ENCODE measurements at places on chromosomes 5 and 9. TPM values are rescaled to one million over a fixed set of nuclear protein-coding genes. Genes with fewer than 3 reads are reported as not detected.

The CDC20B gene
- 0.16 TPM for total RNA-seq

The EGFLAM gene
- total RNA-seq, result not detected

The TXNDC15 gene
- 40.1 TPM for total RNA-seq

The QRFP gene
- not detected for total RNA-seq

The SOX30 gene
- total RNA-seq, result 0.08 TPM

The KIAA0825 gene
- 0.34 TPM for total RNA-seq

The PCDHA3 gene
- not detected for total RNA-seq

The PCDHB13 gene
- total RNA-seq, result 0.08 TPM

The SLC4A9 gene
- total RNA-seq, result not detected

The S1PR3 gene
- 1.8 TPM for total RNA-seq

The IFNW1 gene
- total RNA-seq, result not detected

The MCTP1 gene
- total RNA-seq, result 0.30 TPM

The SLC36A2 gene
- total RNA-seq, result not detected

The LHX3 gene
- total RNA-seq, result not detected

The ZDHHC12 gene
- 44.9 TPM for total RNA-seq

The CRB2 gene
- total RNA-seq, result not detected

The VCAN gene
- 0.61 TPM for total RNA-seq

The HINT1 gene
- total RNA-seq, result 326 TPM

The MEIKIN gene
- not detected for total RNA-seq

The TLE1 gene
- total RNA-seq, result 0.55 TPM

The TMEM174 gene
- not detected for total RNA-seq

The UNC13B gene
- 2.8 TPM for total RNA-seq

The SPINK7 gene
- total RNA-seq, result not detected
